Suprapubic skin (tissue), 4 donors: ENCODE measurements at places on chromosomes 12 and 14. TPM values are rescaled to one million over a fixed set of nuclear protein-coding genes. Genes with fewer than 3 reads are reported as not detected.

Gene GTF2A1
- 43.2 TPM for total RNA-seq

Gene NELL2
- 9.8 TPM for total RNA-seq

Gene FAIM2
- total RNA-seq: 0.65 TPM

Gene UNG
- 37.4 TPM for total RNA-seq

Gene COX8C
- not detected for total RNA-seq

Gene CCDC198
- total RNA-seq: not detected

Gene BEGAIN
- 0.70 TPM for total RNA-seq

Gene FGF6
- total RNA-seq: not detected

Gene CMTM5
- total RNA-seq: not detected

Gene TEX22
- not detected for total RNA-seq

Gene P2RX2
- not detected for total RNA-seq

Gene PPFIA2
- total RNA-seq: 0.89 TPM

Gene KRT73
- 24.7 TPM for total RNA-seq

Gene KRT78
- total RNA-seq: 77.2 TPM

Gene MYH6
- total RNA-seq: not detected

Gene RNASE2
- total RNA-seq: not detected

Gene TAS2R9
- total RNA-seq: not detected

Gene PROX2
- 0.10 TPM for total RNA-seq

Gene HOXC4
- total RNA-seq: 1.4 TPM

Gene TAS2R50
- total RNA-seq: 0.89 TPM

Gene BICDL1
- 207 TPM for total RNA-seq

Gene RASSF9
- total RNA-seq: 1.9 TPM

Gene HOXC5
- 0.26 TPM for total RNA-seq

Gene AKAP6
- 11.0 TPM for total RNA-seq

Gene PRH2
- not detected for total RNA-seq

Gene LUM
- 11.3 TPM for total RNA-seq

Gene TSPAN9
- 34.7 TPM for total RNA-seq

Gene KRT82
- total RNA-seq: 9.5 TPM

Gene MDGA2
- not detected for total RNA-seq

Gene STK38L
- 17.9 TPM for total RNA-seq

Gene ENDOU
- total RNA-seq: 3.5 TPM

Gene CIDEB
- 23.4 TPM for total RNA-seq

Gene HIGD1C
- not detected for total RNA-seq

Gene GNG2
- total RNA-seq: 8.1 TPM

Gene CEBPE
- total RNA-seq: not detected

Gene SYNDIG1L
- 0.91 TPM for total RNA-seq

Gene BDKRB1
- 5.3 TPM for total RNA-seq

Gene ESPL1
- 6.4 TPM for total RNA-seq

Gene DNAJC22
- total RNA-seq: 0.62 TPM

Gene BDKRB2
- total RNA-seq: 9.7 TPM

Gene SLC8A3
- total RNA-seq: not detected

Gene MYL2
- total RNA-seq: not detected

Gene LYZ
- total RNA-seq: 2.5 TPM

Gene FLRT2
- 29.6 TPM for total RNA-seq

Gene ACOT6
- 1.5 TPM for total RNA-seq

Gene LIN7A
- total RNA-seq: 0.30 TPM

Gene SYCP3
- total RNA-seq: 0.24 TPM

Gene JAG2
- total RNA-seq: 63.6 TPM

Gene VDR
- 47.9 TPM for total RNA-seq

Gene TAS2R13
- total RNA-seq: 0.38 TPM

Gene KITLG
- total RNA-seq: 11.8 TPM
